CD4-positive, alpha-beta T cell treated with Interleukin-2 at 100 ng/mL for 4 hours (primary cell): ENCODE measurements at places on chromosomes 5 and 9.

DNA sequence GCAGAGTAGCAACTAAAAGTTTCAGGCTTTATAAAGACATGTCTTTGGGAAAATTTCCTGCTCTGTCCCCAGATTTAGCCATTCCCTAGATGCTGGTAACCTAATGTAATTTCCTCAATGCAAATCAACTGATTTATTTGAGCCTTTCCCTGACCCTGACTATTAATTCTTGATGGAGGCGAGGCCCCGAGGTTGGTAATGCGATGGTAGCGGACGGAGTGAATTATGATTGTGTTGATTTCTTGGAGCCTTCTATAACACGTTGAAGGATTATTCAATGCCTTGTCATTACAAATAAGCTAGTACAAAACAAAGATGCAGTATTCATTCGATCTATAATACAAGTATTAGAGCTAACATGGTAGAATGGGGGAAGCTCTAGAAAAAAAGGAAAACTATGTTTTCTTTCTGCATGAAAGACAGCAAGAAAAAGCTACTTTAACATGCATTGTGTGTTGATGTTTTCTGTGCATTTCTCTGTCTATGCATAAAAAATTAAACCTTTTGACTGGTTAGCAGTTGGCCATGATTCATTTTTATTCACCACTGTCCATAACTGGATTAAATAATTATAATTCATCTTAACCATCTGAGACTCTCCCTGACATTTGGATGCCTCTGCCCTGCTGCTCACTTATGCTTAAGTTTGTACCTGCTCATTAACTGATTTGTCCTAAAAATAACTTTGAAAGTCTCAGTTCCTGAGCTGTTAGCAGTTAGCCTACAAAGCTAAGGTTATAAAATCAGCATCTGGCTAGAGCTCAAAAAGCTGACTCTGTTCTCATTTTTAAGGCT is 490.2 kb upstream of the NUDT12 start:
- DNase-seq: no peak

DNA sequence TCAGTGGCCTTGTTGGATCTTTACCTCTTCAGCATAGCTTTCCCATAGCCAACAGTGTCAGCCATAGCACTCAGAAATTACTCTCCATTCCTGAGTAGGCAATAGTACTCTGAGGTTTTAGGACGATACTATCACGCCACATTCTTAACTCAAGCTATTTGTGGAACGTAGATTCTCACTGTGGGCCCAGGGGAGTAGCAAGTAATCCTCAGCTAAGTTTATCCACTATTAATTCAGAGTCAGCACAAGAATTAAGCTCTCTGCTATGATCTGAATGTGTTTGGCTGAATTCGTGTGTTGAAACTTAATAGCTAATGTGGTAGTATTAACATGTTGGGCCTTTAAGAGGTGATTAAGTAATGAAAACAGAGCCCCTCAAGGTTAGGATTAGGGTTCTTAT is 858.8 kb upstream of the NUDT12 start:
- no peak for DNase-seq

DNA sequence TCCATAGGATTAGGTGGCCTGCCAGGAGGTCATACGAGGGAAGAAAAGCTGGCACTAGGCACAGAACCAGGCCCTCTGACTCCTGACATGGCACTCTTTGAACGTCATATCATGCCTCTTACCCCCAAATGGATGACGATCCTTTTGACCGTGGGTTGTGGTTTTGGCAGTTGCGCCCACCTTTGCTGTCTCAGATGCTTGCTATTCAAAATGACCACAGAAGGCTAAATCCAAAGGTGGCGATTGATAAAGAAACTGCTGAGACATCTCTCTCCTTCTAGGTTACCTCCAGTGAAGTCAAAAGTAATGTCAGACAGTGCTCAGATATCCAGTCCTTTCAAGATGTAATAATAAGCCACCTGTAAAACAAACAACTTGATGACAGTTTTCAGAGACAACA is 385.0 kb downstream of the EFNA5 start:
- no peak for DNase-seq

GRCh38 chr5:120748474-120748873 is 284.4 kb downstream of the PRR16 start:
- DNase-seq: no peak

DNA sequence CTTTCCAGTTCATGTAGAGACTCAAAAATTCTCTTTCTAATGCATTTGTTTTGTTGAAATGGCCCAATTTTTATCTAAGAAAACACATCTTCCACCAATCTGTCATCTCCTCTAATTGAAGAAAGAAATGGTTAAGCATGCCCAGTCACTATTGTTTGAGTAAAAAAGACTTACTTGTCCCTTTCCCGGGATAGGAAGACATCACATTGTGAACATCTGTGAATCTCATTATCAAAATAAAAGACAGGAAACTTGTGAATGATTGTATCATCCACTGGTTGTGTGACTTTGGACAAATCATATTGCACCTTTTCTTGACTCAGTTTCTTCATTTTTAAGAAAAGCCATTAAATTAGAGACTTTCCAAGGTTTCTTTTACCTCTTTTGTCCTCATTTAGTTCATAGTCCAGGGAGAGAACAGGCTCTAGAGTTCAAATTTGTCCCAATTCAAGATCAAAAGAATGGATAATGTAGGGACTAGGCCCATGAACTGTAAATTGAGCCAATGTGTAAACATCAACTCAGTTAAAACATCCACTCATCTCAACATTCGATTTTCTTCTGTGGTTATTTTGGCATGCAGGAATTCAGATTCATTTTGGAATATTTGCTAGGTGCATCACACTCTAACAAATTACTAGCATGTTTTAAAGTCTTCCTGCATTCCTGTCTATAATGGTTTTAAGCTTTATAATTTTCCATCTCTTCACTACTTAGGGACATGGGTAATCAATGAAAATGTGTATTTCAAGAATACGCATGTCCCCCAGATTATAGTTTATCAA is 838.0 kb upstream of the WWC1 start:
- no peak for DNase-seq

GRCh38 chr9:33510262-33511183 is 13.5 kb upstream of the ANKRD18B start:
- peak; percentile 21 for DNase-seq

DNA sequence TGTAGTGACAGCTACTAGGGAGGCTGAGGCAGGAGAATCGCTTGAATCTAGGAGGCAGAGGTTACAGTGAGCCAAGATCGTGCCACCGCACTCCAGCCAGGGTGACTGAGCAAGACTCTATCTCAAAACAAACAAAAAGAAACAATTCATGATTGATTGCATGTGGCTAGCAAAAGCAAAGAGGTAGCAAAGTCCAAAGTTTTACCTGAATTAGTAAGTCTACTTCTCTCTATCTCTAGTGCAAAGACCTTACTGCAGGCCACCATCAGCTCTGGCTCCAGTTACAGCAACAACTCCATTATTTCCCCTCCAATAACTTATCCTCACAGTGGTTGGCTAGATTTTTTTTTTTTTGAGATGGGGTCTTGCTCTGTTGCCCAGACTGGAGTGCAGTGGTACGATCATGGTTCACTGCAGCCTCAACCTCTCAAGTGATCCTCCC is 6.2 kb upstream of the SAR1B start:
- no peak for DNase-seq

- no peak for DNase-seq
Observed at GRCh38 chr9:720239-720881, 121.1 kb upstream of the DMRT1 start.

- no peak for DNase-seq
Observed at GRCh38 chr9:99980598-99980997, 74.1 kb downstream of the STX17 start.

GRCh38 chr9:85258823-85259370 is 482.9 kb downstream of the AGTPBP1 start:
- no peak for DNase-seq

DNA sequence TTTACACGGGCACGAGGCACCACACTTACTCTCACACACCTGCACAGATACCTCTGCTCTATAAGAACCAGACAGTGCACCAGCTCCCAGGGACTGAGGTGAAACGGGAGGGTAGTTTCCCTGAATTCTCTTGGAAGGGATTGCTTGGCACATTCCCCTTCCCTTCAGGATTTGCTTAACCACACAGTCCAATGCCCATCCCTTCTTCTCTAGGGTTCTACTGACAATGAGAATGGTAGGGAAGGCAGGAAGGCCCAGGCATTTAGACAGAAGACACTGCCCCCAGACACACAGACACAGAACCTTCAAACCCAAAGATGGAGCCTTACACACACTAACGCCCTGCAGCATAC is 704 bp upstream of the LHX6 start:
- DNase-seq: no peak

- no peak for DNase-seq
Observed at GRCh38 chr5:133680830-133681565, 68.7 kb upstream of the FSTL4 start.

GRCh38 chr5:60703944-60704343 is 4.0 kb upstream of the DEPDC1B start:
- no peak for DNase-seq

- no peak for DNase-seq
Observed at GRCh38 chr5:3789519-3790193, 194.0 kb downstream of the IRX1 start.

GRCh38 chr5:170293273-170293672 is 4.3 kb downstream of the LCP2 start:
- DNase-seq: peak; percentile 76

DNA sequence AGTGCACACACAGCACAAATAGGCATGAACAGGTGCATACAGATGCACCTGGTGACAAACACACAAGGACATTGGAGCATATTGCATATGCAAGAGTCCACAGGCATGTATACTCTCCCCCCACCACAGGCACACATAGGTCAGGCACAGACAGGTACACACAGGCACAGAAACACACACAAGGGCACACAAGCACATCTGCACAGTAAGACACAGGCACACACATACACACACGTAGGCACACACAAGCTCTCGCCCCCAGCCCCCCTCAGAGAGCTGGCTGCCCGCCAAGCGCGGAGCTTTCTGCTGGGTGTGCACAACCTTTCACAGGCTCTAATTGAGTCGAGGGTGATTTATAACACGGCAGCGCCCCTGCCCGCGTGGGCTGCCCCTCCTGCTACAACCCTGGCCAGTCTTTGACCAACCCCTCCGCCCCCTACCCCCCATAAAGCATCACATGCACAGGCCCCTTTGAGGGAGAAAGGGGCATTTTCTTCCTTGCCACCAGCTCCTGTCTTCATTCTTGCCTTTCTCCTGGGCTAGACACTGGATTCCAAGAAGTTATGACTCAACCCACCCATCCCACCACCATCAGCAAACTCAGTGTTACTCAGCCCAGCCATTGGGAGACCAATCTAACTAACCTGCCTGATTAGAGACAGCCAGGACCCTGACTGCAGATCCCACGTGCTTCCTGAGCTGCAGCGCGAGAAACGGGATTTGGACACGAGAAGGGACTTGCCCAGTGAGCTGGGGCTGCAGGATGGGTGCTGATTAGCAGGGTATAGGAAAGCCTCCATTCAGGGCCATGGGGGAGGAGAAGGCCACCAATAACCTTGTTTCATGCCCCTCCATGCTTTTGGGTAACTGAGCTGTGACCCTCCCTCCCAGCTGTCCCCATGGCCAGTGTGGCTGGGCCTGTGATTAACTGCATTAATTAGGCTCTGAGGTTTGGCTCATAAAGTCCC is 42.8 kb upstream of the PSD2 start:
- DNase-seq: no peak

GRCh38 chr5:35789732-35790456 is 66.8 kb upstream of the IL7R start:
- peak; percentile 65 for DNase-seq

GRCh38 chr5:78771260-78772205 is 123.0 kb upstream of the LHFPL2 start:
- no peak for DNase-seq

DNA sequence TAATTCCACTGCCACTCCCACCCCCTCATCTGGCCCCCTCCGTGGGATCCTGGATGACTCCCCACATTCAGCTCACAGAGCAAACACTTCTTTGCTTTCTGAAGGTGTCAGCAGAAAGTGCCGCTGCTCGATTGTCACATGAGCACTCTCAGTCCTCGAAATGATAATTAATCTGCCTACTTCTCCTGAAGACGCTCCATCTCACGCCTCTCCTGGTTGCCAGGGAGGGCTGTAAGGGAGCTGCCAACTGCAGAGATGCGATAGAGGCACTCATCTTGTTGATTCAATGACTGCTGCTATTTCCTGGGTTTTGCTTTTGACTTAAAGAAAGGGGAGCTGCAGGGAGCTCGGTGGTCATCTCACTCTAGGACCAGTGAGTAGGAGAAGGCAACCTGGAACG is 206.5 kb downstream of the DAB2IP start:
- DNase-seq: no peak

DNA sequence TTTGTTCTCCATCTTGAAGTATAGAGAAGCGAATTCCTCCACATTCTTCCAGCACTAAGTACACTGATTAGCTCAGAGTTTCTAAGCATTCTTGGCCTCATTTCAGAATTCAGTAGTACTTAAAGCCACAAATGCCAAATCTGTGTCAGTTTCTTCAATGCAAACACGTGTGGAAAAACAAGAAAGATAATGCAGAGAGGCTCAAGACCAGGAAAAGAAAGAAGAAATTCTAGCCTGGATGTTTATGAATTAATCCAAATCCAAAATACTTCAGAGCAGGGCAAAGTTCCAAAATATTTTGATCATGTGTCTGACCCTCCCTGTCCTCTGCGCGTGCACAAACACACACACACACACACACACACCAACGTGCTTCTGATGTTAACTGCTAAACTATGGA is 457.6 kb downstream of the SLCO4C1 start:
- no peak for DNase-seq

GRCh38 chr9:86034863-86035734 is 64.3 kb downstream of the GOLM1 start:
- DNase-seq: no peak

DNA sequence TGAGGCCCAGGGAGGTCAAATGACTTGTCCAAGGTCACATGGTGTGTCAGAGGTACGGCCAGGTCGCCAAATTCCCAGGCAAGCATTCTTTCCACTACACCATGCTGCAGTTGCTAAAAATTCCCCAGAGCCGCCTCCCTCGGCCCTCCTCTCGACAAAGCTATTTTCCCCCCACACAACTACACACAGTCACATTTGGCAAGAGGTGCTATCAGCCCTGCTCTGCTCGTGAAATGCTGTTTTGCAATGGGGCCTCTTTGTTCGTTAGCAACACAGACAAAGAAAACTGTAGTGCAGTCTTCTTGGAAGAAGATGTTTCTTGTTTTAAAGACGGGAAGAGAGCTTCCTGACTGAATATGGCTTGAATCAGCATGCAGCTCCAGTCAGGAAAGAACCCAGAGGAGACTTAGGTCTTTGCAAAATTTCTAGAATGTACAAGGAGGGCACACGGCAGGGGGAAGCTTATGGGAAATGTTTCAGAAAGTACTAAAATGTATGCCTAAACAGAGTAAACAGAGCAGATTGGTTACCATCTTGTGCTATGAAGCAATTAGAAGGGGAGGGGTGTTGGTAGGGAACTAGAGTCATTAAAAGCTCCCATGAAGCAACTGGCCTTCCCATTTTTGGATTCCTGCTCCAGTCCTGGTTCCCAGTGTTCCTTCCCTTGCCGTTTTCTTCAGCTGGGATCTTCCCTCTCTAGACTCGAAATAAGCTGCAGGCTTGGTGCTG is 14.2 kb downstream of the SLIT3 start:
- no peak for DNase-seq

- no peak for DNase-seq
Observed at GRCh38 chr5:43352131-43352530, 38.9 kb upstream of the HMGCS1 start.
